ENCODE measurements at places on chromosomes 12 and 14.

DNA sequence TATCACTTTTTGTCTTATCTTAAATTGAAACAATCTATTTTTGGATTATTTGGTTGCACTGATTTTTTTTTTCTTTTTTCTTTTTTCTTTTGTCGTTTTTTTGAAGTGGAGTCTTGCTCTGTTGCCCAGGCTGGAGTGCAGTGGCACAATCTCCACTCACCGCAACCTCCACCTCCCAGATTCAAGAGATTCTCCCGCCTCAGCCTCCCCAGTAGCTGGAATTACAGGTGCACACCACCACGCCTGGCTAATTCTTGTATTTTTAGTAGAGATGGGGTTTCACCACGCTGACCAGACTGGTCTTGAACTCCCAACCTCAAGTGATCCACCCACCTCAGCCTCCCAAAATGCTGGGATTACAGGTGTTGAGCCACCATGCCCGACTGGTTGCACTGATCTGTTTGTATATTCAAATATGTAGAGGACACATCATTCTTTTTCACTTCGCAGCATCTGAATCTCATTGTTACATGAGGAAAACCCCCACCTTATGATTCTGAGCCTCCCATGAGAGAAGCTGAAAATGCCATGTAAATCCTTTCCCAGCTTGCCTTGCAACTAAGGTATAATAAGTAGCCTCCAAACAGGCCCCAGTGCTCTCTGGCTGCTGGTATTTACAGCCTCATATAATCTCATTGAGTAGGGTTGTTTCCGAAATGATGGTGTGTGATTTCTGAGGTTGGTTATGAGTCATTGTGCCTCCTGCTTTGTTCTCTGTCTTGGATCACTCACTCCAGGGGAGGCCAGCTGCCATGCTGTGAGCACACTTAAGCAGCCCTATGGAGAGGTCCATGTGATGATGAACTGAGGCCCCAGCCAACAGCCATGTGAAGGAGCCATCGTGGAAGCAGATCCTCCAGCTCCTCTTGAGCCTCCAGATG, 5.2 kb upstream of the HSP90B1 start:
- DNase-seq, result peak; percentile 84

DNA sequence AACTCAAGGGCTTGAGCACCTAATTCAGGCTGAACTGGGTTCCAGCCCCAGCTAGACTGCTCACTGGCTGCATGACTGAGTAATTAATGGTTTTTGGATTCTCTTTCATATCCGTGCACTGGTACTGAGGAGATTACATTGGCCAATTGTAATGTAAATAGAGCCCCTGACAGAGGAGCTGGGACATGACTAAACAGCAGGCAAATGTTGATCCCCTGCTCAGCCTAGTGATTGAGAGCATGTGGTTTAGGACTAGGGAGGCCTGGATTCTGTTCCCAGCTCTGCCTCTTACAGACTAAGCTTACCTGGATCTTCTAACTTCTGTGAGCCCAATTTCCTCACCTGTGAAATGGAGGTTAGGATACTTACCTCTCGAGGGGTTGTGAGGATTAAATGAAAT, 204.3 kb downstream of the ESR2 start:
- no peak for DNase-seq

GRCh38 chr12:68479896-68480291, 130.8 kb upstream of the RAP1B start:
- DNase-seq, result no peak

- DNase-seq, result no peak
Measured at GRCh38 chr12:106063826-106064720, 74.7 kb downstream of the NUAK1 start.

- no peak for DNase-seq
Measured at GRCh38 chr12:44076871-44077270, 241.0 kb downstream of the TMEM117 start.

DNA sequence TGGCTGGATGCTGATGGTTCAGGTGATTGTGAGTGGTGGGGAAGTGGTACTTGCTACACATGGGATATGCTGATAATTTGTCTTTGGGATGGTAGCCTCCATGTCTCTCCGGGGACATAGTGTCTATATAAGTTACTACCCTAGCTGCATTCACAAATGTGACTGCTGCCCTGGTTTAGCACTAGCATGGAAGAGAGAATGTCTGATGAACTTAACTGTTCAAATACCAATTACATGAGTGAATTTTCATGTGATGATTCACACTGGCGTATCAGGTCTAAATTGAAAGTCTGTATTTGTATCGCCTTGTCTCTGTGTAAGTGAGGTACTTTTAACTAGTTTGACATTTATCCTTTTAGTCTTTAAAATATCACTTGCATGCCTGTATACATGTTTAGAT, 34.4 kb downstream of the ATF7IP start:
- DNase-seq, result no peak

DNA sequence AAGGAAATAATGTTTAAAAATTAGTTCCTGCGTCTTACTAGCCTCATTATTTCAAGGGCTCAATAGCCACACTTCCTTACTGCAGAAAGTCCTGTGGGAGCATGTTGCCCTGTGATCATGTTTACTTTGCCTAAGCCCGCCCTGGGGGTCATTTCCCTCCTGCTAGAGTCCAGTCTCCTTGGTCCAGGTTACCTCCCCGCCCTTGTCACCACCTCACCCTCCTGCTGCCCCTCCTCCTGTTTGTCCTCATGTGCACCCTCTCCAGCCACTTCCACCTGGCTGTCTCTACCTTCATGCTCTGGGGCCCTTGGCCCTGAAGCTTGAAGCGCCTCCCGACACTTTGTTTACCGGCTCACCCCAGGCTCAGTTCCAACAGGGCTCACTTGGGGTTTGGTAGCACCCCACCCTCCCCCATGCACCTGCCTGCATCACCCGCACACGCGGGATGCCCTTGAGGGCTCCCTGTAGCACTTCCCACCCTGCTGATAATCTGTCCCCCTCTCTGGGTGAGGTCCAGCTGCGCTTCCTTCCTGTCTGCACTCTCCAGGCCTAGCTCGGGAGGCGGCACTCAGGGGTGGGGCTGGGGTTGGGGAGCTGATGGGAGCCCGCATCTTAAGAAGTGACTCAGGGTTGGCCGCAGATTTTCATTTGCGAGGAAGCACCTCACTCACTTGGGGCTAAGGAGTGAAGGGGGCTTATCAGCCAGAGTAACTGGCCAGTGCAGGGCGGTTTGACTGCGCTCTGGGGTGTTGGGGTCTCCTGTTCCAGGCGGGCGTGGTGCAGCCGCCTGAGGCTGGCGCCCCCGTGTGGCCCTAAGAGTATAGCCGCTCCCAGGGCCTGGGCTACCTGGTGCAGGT, 40.1 kb downstream of the SMIM41 start:
- peak; percentile 59 for DNase-seq

GRCh38 chr14:82657186-82657675, 1123.6 kb upstream of the SEL1L start:
- no peak for DNase-seq

GRCh38 chr14:65916055-65916454, 503.5 kb downstream of the FUT8 start:
- DNase-seq, result no peak

DNA sequence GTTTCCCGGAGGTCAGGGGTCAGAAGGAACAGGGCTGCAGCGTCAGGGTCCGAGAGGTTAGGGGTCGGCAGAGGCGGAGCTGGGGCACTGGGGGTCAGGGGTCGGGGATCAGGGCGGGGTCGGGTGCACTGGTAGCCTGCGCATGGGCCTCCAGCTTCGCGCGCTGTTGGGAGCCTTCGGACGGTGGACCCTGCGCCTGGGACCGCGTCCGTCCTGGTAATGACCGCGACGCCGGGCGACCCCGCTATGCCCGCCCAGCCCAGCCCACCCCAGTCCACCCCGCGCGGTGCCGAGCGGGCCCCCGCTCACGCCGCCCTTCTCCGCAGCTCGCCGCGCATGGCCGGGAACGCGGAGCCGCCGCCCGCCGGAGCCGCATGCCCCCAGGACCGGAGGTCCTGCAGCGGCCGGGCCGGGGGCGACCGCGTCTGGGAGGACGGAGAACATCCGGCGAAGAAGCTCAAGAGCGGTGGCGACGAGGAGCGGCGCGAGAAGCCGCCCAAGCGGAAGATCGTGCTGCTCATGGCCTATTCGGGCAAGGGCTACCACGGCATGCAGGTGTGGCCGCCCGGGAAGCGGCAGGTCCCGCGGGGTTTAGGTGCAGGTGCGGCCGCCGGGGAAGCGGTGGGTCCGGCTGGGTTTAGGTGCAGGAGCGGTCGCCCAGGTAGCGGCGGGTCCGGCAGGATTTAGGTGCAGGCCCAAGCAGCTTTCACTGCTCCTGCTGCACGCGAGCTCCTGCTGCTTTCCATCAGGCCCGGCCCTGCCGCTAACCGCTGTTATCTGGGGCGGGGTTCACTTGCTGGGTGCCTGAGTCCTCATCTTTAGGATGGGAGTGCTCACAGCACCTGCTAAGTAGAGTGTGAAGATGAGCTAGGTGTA, 743 bp downstream of the PUS1 start:
- peak; percentile 35 for DNase-seq

GRCh38 chr12:105227879-105228278, 8.1 kb downstream of the APPL2 start:
- no peak for DNase-seq

DNA sequence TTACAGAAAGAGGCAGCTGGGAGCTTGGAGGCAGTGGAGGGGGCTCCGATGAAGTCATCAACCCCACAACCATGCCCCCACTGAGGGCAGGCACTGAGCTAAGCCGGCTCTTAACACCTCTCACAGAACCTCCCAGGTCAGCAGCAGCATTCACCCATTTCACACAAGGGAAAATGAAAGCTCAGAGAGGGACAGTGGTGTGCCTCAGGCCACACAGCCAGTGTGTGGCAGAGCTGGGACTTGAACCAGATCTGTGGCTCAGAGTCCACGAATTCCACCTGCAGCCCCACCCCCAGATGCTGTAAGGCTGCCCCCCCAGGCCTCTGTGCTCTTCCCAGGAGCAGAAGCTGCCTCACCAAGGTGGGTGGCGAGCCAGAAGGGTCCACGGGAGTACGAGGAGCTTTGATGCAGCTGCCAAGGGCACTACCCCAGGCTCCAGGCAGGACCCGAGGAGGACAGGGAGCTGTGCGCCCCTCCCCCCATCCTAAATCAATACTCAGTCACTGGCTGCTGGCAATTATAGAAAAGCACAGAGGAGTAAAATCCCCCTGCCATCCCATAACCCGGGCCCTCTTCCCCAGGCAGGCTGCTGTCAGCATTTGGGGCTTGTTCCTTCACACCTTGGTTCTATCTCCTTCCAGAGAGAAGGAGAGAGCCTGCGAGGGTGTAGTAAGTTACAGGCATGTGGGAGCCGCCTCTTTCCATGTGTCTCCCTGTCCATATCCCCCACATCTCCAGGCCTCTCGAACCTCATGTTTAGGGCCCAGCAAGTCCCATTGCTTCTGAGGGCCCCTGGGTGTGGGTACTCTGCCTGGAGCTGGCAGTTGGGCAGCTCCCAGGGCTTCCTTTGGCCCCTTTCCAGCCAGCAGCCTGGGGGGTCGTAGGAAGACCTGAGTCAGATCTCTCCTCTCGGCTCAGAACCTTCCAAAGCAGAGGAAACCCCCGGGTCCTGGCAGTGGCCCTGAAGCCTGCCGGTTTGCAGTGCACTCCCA, 47.6 kb downstream of the FAM222A start:
- DNase-seq, result no peak

DNA sequence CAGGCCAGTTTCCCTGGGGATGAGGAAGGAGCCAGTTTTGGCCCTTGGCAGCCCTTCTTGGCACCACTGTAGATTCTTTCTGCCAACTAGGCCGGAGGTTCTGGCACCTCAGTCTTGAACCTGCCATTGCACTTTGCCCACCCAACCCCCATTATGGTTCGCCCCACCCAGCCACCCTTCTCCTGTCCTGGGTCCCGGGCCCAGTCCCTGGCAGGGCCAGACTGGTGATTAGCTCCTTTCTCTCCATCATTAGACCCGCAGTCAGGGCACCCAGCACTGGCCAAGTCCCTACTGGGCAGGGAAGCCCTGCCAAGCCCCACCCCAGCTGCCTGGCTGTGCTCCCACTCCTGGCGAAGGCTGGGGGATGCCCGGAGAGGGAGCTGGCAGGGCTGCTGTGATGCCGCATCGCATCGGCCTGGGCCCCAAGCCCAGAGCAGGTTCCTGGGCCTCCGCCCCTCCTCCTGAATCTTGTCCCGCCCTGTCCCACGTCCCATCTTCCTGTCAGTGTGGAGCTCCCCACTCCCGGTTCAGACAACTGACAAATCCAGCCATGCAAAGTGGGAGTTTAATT, 9.8 kb downstream of the FAM222A start:
- DNase-seq, result no peak

GRCh38 chr12:92890601-92891106, 38.4 kb downstream of the EEA1 start:
- DNase-seq, result no peak

DNA sequence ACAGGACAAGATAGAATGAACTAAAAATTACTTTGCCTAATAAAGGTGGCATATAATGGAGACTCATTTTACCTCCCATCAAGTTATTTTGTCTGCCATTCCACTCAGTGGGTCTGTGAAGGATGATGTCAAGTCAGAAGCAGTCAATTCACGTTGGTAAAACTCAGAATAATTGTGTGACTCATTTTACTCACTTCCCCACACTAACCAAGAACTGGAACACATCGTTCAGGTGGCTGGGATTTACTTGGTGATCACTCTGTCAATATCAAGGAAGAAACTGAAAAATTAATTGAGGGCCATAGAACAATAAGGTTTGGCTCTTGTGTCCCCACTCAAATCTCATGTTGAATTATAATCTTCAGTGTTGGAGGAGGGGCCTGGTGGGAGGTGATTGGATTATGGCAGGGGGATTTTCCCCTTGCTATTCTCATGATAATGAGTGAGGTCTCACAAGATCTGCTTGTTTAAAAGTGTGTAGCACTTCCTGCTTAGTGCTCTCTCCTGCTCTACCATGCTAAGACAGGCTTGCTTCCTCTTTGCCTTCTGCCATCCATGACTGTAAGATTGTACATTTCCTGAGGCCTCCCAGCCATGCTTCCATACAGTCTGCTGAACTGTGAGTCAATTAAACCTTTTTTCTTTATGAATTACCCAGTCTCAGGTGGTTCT, 35.7 kb upstream of the GTF2A1 start:
- DNase-seq, result no peak

GRCh38 chr14:29451941-29452340, 475.7 kb downstream of the PRKD1 start:
- DNase-seq, result no peak

DNA sequence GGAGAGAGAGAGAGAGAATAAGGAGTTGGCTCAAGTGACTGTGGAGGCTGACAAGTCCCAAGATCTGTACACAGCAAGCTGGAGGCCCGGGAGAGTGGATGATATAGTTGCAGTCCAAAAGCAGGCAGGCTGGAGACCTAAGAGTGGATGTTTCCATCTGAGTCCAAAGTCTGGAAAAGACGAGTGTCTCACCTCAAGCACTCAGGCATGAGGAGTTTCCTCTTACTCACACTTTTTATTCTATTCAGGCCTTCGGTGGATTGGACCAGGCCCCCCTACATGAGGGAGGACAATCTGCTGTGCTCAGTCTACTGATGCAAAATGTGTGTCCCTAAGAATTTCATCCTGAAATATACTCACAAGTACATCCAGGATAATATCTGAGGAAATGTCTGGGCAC, 484.6 kb downstream of the VRK1 start:
- DNase-seq, result no peak

- DNase-seq, result no peak
Measured at GRCh38 chr14:67734675-67735074, 33.0 kb downstream of the RDH12 start.

Data from SW480 (cell line).